Stimulated activated CD4-positive, alpha-beta T cell treated with anti-CD3 and anti-CD28 coated beads, Interleukin-1b, Interleukin-23, amount 100 ng/mL, for 1 hour (primary cell): ENCODE measurements at places on chromosomes 12 and 14.

GRCh38 chr14:42872786-42873185, 1266.1 kb downstream of the LRFN5 start:
- no peak for DNase-seq

- no peak for DNase-seq
Measured at GRCh38 chr12:120183211-120183631, 11.3 kb downstream of the GCN1 start.

DNA sequence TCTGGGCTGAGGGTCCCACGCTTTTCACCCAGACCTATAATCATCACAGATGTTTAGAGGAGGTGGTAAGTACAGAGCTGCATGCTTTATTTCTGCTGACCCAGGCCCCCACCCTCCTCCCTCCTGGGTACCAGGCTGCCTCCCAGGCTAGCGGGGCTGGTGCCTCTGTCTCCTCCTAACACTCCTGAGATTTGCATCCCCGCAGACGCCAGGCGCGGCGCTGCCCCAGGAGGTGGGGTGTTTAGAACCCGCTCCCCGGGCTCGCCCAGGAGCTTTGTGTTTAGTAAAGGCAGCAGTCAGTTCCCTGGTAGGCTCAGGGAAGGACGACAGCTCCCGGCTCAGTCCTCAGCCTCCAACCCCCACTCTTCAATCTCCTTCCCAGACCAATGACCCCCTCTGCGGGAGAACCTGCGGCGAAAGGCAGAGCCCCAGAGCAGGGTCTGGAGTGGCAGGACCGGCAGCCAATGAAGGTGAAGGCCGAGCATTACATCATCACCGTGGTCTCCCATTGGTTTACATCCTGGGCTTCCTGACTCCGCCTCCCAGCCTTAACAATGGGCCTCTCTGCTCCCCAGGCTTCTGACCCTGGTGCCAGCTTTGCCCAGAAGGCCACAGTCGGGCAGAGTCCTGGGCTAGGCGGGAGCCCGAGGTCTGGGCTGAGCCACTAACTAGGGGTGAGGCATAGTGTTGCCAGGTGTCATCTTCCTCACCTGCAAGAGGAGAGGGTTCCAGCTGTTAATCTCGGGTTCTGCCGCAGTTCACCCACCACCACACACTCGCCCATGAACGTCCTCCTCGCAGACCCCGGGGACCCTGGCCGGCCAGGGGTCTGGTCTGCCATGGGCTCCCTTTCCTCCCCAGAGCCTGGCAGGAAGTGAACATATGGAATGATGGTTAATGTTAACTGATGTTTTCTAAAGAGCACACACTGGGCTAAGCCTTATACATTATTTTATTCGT, 57.5 kb downstream of the CALM1 start:
- DNase-seq: no peak

GRCh38 chr12:42556917-42557316, 32.6 kb downstream of the PRICKLE1 start:
- DNase-seq: no peak

DNA sequence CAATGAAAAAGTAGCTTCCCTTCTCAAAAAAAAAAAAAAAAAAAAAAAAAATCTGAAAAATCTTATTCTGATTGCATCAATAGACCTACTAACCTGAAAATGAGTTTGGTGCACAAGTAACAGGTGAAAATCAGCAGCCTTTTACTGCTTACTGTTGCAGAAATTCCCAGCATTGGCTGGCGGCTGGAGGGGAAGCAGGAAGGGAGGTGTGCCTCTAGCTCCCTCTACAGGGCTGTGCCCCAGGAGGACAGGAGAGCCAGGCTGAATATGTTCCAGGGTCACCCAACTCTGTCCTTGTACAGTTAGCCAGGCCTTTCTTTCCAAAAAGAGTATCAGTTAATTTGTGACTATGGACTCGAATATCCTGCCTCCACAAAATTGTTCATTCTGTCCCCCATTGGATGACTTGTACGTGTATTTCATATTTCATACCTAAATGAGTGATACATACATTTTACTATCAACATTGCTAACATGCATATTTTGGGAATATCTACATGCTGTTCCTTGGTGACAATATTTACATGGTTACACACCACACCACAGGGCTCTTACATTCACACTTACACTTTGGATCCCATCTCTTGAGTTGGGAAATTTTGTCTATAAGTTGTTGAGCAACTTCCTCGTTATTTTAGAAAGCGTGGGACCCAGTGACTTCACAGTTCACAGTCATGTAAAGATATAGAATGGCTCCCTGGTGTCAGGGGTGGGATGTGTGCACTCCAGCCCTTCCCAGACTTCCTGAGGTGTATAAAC, 124.8 kb downstream of the SAMD4A start:
- no peak for DNase-seq

GRCh38 chr12:106018286-106018685, 120.5 kb downstream of the NUAK1 start:
- DNase-seq: no peak

DNA sequence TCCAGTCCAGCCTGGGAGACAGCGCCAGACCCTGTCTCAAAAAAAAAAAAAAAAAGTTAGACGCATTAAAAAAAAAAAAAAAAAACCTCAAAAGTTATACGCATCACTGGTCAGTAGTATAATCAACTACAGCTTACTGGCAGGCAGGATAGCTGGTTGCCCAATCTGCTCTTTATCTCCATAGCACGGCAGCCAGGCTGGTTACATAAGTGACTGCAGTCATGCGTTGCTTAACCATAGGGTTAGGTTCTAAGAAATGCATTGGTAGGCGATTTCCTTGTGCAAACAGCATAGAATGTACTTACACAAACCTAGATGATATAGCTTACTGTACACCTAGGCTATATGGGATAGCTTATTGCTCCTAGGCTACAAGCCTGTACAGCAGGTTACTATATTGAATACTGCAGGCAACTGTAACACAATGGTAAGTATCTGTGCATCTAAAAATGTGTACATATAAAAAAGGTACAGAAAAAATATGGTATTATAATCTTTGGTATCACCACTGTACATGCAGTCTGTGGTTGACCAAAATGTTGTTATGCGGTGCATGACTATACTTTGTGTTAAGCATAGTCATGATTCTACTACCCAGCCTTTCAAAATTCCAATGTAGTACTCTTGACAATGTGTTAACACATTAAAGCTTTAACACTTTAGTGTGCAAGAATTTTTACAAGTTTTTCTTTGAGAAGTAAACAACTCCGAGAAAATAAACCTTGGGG, 8.1 kb downstream of the L2HGDH start:
- no peak for DNase-seq

- no peak for DNase-seq
Measured at GRCh38 chr14:24307575-24308341, at the start of gene CIDEB. CIDEB (minus strand) TSS chr14:24307977; CDS start chr14:24307858, 119 bp downstream.

DNA sequence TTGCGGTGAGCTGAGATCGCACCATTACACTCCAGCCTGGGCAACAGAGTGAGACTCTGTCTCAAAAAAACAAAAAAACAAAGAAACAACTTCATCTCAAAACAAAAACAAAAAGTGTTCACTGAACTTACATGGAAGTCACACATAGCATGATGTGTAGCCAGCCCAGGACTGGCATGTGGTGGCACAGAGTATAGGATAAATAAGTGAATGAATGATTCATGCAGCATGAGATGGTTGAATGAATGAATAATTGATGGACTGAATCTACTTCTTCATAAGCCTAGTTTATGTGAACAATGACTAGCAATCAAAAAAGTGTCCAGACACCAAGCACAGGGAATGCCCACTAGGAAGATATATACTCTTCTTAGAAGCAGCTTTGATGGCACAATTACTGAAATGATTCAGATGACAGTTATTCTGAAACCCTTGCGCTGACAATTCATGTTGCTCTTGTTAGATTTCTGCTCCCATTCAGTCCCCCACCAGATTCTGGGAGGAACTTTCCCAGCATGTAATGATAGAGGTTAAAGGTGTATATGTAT, 31.6 kb upstream of the SERPINA6 start:
- DNase-seq: no peak

DNA sequence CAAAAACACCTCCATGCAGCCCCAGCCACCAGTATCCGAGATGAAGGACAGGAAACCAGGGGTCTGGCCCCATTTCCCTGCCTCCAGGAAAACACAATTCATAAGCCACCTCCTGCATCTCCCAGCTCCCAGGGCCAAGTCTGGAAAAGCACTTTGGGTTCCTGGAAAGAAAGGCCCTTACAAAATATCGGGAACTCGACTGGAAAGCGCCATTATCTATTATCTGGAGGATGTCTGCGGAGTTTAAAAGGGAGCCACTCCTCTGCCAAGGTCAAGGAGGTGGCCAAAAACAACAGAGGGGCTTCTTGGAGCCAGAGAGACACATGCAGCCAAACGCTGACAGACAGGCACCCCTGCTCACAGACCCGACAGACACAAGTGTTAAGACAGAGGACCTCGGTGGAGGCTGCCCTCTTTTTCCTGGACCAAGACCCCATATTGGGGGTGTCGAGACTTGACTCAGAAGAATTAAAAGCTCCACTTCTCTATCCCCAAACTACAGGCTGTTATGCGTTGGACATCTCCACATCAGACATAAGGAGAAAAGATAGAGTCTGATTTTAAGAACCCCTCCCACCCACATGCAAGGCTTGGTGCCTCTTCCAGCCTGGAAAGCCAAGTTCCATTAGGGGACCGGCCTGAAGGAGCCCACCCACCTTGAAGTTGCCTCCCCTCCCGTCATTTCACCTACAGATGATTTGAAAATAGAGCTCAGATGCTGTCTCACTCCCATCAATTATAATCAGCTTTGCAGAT, 9.6 kb downstream of the ACTN1 start:
- no peak for DNase-seq

DNA sequence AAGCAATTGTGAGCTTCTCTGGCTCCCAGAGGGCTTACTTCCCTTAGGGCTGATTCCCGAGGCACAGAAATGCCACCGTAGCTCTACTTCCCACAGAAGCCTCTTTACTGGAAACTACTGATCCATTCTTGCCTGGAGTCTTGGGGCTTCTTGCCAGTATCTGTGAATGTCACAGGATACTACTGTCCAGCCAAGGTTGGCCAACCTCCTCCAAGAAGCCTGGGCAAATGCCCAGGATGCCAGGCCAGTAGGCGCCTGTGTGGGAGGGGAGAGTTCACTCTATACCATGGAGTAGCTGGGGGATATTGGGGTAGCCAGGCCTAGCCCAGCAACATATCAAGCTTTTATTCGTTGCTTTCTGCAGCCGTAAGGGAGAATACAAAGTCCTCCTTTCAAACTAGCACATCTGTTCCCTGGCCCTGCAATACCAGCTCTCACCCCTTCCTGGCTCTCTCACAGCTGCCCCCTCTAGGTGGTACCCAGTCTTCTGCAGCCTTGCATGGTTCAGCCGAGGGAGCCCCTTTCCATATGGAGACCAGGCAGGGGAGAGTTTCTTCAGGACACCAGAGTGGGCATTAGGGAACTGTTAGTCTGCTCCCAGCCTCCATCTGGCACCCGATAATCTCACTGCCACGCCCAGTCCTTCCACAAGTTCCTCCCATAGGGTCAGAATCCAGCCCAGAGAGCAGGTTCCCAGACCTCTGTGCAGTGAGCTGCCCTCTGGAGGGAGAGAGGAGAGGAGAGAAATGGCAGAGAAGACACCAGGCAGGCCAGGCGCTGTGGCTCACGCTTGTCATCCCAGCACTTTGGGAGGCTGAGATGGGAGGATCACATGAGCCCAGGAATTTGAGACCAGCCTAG, 24.3 kb upstream of the PLEK2 start:
- no peak for DNase-seq

DNA sequence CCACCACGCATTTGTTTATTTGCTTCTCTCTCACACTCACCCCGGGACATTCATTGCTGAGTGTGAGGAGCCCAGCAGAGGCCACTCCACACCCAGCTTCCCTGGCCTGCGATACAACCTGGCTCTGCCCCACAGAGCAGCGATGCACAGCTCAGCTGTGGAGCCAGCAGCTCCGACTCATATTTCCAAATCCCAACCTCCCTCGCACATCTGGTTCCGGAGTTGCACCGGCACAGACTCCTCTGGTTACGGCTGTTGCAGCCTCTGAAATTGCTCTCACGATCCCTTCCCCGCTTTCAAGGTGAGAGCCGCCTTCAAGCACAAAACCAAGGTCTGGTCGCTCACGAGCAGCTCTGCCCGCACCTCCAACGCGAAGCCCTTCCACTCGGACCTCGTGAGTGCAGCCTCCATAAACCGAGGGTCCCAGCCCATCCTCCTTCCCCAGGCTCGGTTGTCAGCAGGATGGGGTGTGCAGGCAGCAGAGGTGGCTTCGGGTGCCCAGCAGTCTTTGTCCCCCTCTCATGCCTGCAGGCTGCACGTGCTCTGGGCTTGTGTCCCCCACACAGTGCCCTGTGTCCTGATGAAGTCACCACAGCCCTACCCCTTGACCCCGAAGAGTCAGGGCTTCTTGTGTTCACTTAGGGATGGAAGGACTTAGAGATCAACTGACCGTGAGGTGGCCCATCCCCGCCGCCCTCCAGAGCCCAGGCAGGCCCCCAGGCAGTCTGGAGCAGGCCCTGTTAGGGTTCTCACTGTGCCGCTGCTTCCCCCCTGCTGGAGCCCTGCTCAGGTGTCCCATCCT, 184.3 kb downstream of the ADGRD1 start:
- DNase-seq: no peak

DNA sequence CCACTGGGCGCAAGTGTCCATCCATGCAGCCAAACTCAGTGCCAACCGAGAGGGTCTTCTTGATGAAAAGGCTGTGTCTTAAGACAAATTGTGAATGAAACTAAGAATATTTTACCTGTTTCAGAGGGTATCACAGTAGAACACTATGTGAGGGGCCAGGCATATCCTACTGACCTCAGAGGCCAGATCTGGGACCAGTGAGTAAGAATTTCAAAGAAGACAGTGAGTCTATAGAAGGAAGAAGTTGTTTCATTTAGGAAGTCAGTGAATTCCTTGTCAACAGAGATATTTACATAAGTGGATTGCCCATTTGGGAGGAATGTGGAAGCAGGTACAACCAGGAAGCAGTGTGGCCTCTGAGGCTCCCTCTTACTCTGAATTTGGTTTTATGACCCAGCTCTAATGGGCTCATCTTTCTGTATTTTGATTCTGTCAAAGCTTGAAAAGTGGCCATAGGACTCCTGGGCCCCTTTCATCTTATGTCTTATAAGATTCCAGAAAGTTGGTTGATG, 137.4 kb downstream of the ZNF664 start:
- DNase-seq: no peak

DNA sequence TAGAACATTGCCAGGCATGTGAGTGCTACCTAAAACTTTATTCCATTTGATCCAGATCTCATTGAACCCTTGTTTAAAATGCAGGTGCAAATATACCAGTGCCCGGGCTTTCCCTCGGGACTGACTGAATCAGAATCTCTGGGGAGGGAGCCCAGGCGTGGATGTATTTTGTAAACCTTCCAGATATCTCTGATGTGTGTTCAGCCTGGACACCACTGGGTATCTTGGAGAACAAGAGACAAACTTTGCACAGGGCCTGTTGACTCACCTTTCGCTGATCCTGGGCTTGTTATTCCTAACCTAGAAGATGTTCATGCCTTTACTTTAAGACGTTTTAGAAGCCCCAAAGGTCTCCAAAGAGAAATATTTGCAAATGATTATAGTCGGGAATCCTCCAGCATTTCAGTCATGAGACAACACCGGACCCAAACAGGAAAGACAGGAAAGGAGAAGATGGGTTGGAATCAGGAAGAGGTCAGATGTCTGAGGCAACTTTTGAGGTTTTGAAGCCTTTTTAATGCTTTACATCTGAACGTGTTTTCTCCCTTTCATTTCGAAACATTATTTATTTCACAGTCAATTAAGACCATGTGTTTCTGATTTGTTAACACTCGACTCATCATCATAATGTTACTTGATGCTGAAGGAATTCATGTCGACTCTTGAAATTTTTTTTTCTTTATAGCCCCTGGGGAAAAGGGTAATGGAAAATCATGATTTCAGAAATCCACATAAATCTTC, 118.6 kb downstream of the PLXNC1 start:
- no peak for DNase-seq
